Omental fat pad (tissue), 4 donors: ENCODE measurements at places on chromosomes 7 and 10. TPM values are rescaled to one million over a fixed set of nuclear protein-coding genes. Genes with fewer than 3 reads are reported as not detected.

Gene PTEN
- total RNA-seq, result 289 TPM

Gene DPYSL4
- total RNA-seq, result 0.84 TPM

Gene PNLIPRP1
- total RNA-seq, result not detected

Gene SPAG6
- total RNA-seq, result not detected

Gene NUTM2E
- 0.65 TPM for total RNA-seq

Gene TMEM26
- total RNA-seq, result 1.1 TPM

Gene TLL2
- not detected for total RNA-seq

Gene ITGB8
- total RNA-seq, result 3.9 TPM

Gene LRRC18
- total RNA-seq, result not detected

Gene TAS2R3
- total RNA-seq, result 3.0 TPM

Gene PNLIP
- not detected for total RNA-seq

Gene ACSL5
- total RNA-seq, result 58.8 TPM

Gene ERVW-1
- not detected for total RNA-seq

Gene VPS26A
- 38.5 TPM for total RNA-seq

Gene IL2RA
- total RNA-seq, result 0.69 TPM

Gene SEMA3E
- 1.5 TPM for total RNA-seq

Gene ZNF117
- 19.8 TPM for total RNA-seq
